ENCODE measurements at places on chromosomes 13 and 19.

- DNase-seq = no peak
These were observed 78.3 kb upstream of the IPO5 start for GRCh38 chr13:97875218-97875617.

DNA sequence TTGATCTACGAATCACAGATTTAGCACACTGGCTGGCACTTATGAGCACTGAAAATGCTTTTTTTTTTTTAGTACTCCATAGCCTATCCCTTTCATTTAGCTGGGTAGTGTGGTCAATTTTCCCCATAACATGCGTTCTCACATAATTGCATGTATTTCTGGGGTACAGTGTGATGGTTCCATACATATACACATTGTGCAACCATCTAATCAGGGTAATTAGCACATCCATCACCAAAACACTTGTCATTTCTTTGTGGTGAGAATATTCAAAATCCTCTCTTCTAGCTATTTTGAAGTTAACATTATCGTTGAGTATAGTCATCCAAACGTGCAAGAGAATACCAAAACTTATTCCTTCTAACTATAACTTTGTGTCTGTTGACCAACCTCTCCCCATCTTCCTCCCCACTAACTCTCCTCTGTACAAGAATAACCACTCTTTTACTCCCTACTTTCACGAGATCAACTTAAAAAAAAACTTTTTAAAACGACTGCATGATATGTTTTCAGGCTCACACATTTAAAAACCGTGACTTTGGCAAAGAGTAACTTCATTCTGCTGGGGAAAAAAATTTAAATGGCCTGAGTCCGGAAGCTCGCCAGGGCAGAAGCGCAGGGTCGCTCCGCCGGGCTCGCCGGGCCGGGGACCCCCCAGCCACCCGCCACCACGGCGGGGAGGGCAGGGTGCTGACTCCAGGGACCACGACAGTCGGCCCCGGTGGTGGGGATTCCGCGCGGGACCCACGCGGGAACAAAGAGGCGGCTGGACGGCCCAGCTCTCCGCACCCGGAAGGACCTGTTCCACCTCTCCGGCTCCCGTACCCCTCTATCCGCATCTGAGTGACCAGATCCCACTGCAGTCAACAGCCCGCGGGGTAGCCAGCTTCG lies 868 bp upstream of the UBAC2 start:
- no peak for DNase-seq

DNA sequence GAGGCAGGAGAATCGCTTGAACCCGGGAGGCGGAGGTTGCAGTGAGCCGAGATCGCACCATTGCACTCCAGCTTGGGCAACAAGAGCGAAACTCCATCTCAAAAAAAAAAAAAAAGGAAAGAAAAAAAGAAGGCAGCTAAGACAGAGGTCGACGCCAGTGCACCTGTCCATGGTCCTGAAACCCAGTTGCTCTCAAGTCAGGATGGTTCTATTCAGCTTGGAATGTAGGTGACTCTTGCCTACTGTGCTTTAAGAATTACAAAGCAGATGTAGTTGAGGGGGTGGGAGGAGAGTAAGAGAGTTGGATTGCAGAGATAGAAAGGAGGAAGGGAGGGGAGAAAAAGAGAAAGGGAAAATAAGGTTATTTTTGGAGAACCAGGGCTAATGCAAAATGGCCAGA lies 18.7 kb downstream of the CACNG7 start:
- peak; percentile 55 for DNase-seq

DNA sequence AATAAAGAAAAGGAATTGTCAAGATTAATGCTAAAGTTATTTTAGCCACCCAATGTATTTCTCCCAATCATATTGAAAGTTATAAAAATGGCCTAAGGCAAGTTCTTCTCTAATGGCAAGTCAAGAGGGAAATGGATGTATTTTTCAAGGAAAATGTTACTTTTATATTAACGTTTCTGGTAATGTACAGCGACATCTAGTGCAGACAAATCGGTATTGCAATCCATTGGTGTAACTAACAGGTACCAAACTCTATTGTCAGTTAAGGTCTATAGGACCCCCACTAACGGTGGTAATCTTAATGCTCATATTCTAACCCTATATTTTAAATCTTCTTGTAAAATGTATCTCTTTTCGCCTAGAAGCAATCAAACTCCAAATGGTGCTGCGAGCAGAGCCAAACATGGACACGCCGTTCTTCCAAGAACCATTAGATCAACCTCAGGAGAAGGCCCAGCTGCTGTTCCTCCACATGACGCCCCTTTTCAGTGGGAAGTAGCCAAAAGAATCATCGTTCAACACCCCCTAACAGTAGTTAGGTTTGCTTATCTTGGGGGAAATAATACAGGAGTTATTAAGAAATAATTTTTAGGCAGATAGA lies 98.5 kb upstream of the PABPC3 start:
- DNase-seq = no peak

- no peak for DNase-seq
These were observed 4.9 kb upstream of the MBD3L3 start for GRCh38 chr19:7063339-7063738.

DNA sequence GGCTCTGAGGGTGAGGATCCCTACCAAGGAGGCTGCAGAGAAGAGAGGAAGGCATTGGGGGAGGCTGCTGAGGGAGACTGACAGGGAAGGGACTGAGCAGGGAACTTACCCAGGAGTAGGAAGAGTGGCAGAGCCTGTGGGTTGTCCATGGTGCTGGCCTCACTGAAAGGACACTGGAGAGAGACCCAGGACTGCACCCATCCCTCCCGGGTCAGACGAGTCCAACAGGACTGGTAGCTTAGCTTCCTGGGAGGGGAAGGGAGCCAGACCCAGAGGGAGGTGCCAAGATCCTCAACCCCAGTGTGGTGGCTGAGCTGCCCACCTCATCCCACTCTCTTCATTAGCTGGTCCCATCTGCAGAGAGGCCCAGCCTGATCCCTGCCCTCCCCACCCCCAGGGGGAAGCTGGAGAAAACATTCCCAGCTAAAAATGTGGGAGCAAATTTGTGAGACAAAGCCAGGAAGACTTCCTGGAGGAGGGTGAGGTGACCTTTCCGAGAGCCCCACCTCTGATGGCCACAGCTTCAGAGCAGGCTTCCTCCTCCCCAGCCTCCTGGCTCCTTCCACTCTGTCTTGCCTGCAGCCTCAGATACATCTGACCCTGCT lies at the start of gene VSIG10L:
Gene VSIG10L (minus strand): TSS at position 164 of the 605 bp plus-strand sequence. CDS start 15 bp downstream, at position 149.
- DNase-seq = no peak

Measured in HuH-7.5 (cell line).